Stimulated activated CD8-positive, alpha-beta memory T cell treated with anti-CD3 and anti-CD28 coated beads, Interleukin-7, amount 100 ng/mL, for 1 hour (primary cell): ENCODE measurements at places on chromosomes 2 and 18.

- DNase-seq, result no peak
These were observed 36.6 kb downstream of the COPS8 start for GRCh38 chr2:237122214-237122666.

GRCh38 chr2:200156166-200156835, 150.2 kb upstream of the SPATS2L start:
- no peak for DNase-seq

GRCh38 chr18:75211626-75211952, 992 bp downstream of the TSHZ1 start:
- no peak for DNase-seq

DNA sequence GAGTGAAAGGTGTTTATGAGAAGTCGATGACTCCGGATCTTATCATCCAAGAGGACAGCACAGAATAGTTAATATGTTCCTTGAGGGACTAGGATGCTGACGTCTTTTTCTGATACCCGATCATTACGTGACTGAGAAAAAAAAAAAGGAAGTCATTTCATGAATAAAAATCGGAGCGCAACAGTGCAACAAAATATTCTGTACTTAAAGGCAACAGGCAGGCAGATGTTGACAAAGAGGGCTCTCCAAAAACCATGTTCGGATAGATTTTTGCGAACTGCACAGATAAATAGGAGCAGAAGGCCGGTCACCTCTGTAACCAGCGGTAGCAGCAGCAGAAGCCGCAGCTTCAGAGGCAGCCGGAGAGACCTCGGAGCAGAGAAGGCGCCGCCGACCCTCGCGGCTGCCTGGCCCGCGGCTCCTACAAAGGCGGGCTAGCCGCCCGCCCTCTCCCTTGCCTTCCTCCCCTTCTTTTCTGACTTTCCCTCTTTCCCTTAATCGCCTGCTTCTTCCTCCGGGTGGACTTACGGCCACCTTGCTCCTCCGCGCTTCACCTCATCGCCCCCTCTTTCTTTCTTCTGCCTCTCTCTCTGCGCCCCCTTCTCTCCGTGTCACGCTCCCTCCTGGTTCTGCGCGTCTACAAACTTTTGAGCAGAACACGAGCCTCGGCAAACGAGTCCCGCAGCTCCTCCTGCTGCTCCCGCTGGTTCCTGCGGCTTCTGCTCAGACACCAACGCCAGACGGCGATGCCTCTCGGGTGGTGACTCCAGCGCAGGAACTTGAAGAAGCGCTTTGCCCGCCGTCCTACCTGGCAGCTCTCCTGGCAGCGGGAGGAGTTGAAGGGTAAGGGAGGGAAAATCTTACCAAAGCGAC, at the start of gene ADCYAP1:
Gene ADCYAP1, plus strand, starts transcription at position 654 of the 873 bp plus-strand sequence. CDS start 516 bp downstream, outside the sequence.
- DNase-seq, result no peak

DNA sequence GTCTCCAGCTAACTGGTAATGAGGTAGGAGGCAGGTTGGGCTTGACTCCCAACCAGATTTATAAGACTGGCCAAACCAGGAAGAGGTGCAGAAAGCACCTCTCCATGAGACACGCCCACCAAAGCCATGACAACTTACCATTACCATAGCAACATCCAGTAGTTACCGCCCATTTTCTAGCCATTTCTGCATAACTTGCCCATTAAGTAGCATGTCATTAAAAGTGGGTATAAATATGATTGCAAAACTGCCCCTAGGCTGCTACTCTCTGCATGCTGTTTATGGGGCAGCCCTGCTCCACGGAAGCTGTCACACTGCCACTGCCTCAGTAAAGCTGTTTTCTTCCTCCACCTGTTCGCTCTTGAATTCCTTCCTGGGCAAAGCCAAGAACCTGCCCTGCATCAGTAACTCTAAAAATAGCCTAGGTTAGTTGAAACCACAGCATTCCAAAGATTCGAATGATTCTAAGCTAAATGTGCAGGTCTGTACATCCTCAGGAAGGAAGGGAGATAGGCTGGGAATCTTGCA, 131.9 kb downstream of the ATL2 start:
- no peak for DNase-seq

DNA sequence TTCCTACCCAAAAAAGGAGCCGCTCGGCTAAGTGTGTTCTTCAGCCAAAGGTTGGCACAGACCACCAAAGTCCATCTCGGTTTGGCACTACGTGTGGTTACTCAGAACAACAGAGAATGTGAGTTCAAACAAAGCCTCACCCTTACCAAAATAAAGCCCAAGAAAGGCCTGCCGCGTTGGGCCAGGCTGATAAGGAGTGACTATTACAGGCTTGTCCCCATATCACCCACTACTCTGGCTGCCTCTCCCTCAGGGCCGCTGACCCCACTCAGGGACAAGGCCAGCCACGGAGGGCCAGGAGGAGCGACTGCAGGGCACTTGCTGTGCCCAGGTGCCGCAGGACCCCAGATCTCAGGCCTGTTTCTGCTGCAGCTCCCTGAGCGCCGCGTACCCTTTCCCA, 13.8 kb downstream of the HS1BP3 start:
- no peak for DNase-seq

DNA sequence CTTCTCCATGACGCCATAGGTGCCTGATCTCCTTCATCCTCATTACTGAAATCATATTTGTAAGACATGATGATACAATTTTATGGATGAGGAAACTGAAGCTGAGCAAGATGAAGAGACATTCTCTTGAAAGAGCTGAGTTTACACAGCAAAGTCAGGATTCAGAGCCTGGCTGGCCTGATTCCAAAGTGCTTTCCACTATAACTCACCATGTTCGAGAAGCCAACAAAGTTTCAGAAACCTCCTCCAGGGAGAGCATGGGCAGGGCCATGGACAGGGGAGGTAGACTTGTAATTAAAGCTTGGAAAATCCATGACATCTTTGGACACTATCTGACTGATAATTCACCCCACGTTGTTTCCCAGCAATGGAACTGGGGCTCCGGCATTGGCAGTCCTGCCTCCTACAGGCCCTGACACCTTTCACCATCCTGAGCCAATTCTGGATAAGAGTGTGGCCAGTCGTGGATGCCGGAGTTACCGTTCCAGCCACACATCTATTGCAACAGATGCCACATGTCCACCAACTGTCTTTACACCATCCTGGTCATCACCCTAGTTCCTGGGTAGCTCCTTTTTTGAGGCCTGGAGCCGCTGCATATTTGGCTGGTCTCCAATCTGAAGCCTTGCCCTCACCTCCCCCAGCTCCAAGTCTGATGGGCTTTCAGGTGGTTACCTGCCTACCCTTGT, 85.0 kb upstream of the PPP1CB start:
- no peak for DNase-seq

GRCh38 chr2:40353231-40353630, 98.7 kb downstream of the SLC8A1 start:
- no peak for DNase-seq

GRCh38 chr2:158130832-158131473, 29.3 kb downstream of the UPP2 start:
- DNase-seq, result no peak

DNA sequence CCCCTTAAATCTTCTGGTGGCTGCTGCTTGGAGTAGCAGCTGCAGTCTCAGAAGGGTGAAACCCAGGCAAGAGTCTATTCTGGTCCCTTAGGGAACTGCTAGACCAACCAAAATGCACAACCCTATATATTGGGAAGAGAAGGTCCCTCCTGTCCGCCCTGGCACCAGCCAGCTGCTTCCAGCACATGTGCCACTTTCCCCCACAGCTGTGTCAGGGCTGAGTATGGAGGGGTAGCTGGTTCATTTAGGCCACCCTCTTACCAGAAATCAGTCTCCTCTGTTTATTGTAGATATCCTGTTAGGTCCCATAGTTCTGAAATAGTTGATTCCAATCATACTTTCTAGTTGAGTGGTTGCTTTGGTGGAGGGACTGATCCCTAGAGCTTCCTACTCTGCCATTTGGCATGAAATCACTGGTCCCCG, 68.9 kb downstream of the BIRC6 start:
- no peak for DNase-seq

- no peak for DNase-seq
These were observed 13.7 kb downstream of the CFAP65 start for GRCh38 chr2:219027511-219028055.

DNA sequence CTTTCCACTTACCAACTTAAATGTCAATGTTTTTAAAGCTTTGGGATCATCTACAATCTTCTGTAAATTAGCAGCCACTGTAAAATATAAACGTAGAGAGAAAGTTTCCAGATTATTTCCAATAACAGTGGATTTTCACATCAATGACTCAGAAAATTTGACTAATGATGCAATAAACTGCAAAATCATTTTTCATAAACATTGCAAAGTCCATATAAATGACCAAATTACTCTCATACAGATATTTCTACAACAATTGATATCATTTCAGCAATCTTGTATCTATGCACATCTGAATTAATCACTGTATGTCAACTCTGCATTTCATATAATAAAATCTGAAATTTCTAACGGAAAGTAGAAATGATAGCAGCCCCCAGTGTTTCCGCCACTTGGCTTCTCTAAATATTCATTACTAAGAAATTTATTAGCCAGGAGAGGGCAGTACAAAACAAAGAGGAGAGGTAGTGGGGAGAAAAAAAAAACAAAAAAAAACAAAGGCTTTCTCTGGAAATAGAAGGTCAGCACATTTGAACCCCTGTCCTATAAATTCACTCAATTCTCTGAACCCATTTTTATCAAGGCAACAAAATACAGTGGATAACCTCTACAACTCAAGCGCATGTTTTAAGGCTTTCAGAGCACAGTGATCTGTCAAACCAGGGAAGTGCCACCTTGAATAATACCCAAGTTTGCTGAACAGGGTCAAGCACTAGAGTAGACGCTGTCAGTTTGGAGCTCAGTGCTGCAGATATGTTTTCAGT, 282.6 kb downstream of the STK39 start:
- DNase-seq, result no peak

DNA sequence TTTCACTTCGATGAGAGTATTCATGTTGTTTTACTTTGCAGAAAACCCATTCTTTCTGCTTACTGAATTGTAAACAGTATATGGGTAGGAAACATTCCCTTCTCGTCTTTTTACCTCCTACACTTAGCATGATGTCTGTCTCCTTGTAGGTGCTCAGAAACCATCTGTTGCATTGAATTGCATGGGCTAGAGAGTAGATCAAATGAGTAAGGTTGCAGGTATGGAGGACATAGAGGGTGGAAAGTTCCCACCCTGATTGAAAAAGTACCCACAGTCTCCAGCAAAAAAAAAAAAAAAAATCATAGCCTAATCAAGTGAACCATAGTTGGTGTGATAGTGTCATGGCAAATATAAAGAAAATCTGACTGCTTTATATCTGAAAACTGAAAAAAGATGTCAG, 1.7 kb downstream of the CYTIP start:
- no peak for DNase-seq
